Activated T-cell treated with anti-CD3 and anti-CD28 coated beads for 48 hours (primary cell): ENCODE measurements at places on chromosomes 5 and 9.
A peak's percentile ranks its signal among the peaks of the same experiment; 100 is the strongest.

DNA sequence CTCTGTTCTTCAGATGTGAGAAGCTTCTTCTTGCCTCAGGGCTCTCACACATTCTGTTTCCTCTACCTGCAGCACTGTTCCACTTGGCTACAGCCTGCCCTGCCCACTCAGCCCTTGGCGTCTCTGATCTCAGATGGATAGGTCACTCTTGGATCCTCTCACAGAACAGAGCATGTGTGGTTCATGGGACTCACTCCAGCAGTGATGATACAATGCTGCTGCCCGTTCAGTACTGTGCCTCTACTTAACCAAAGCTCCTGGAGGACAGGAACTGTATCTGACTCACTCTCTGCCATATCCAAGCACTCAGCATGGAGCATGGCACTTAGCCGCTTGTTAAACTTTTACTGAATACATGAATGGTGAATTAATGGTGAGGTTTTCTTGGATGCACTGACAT is 3.4 kb upstream of the SPINK4 start:
- DNase-seq = no peak

- DNase-seq = no peak
Measured at GRCh38 chr9:132590318-132591182, 8.1 kb downstream of the BARHL1 start.

DNA sequence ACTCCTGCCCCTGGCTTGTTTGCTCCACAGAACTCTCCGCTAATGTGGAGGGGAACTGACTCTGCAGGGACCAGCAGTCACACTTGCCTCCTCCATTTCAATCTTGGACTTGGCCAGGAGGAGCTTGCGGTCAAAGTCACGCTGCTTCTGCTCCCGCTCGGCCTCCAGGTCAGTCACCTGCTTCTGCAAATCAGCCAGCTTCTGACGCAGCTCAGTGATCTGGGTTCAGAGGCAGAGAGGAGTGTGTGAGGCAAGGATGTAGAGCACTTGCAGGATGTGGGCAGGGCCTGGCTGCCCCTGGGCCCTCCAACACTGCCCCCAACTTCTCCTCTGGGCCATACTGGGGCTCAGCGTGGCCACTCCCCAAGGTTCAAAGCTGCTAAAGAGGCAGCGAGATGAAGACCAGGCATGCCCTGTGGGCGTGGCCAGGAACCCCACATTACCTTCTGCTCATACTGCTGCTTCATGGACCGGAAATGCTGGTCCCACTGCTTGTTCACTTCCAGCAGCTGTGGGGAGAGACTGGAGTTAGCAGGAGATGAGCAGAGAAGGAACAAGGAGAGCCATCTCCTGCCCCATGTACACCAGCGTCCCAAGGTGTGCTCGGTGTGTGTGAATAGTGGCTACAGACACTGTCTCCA is 22.2 kb downstream of the GPX3 start:
- no peak for DNase-seq

- peak; percentile 55 for DNase-seq
Measured at GRCh38 chr5:54518146-54518817, 723 bp downstream of the SNX18 start.

DNA sequence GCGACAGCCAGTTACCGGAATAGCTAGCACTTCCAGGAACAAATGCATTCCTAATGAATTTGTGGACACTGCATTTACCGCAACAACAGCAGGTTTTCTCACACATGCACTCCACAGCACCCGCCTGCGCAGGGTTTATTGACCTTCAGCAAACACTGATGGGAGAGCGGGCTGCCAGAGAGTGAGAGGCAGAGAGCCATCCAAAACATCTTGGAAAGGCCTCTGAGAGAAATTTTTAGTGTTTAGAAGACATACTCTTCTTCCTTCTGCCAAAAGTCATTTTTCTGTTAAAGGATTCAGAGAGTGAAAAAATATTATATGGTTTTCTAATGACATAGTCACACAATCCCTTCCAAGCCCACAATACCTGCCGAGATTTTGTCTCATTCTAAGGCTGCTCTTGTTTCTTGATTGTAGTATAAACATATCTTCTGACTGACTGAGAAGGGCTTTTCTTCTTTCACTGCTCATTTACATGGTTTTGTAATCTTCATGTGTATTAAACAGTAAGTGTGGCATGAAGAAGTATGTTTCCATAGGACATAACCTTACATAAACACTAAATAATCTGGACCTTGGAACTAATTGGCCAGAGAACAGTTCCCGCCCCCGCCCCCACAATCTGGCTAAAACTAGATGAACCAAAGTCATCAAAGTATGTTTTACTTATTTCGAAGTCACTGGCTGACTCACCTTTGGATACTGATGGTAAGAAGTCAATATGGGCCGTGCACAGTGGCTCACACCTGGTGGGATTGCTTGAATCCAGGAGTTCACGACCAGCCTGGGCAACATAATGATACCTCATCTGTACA is 432.5 kb upstream of the MEF2C start:
- no peak for DNase-seq

GRCh38 chr9:111527347-111527746 is 2.4 kb downstream of the ZNF483 start:
- no peak for DNase-seq

DNA sequence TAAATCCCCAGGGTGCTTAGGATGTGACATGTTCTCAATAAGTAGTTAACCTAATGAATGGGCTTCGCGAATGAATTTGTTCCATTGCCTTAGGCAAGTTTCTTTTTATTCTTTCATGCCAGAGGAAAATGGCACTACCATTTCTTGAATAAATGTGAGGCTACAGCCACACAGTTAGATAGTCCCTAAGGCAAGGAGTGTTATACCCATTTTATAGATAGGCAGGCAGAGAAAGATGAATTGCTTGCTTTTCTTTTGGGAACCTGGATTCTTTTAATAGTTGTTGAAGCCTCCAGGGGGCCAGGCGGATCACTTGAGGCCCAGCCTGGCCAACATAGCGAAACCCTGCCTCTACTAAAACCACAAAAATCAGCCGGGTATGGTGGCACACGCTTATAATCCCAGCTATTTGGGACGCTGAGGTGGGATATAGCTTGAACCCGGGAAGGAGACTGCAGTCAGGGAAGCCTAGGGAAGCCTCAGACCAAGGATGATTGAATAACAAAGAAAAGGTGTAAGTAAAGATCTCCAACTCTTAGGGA is 943 bp downstream of the NOP16 start:
- no peak for DNase-seq

DNA sequence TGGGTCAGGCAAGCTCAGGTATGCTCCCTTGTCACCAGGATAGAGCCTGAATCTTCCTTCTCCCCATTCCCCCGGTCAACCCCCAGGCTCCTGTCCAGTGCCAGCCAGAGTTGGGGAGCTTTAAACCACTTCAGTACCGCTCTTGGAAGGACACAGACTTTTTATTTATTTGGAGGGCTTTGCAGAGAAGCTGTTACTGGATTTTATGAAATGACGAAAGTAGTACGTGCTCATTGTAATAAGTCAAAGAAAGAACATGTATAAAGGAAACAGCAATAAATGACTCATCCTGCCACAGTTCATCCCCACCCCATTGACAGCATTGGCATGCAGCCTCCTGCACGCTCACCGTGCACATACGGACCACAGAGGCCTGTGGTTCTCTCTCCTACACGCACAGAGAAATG is 230.3 kb downstream of the AUH start:
- peak; percentile 75 for DNase-seq
